ENCODE measurements at places on chromosomes 3 and 15.
A peak's percentile ranks its signal among the peaks of the same experiment; 100 is the strongest.

GRCh38 chr15:28881170-28881569 is 4.6 kb upstream of the APBA2 start:
- H3K36me3 ChIP-seq = no peaks in the 10 kb centered on the region
- no peaks in the 10 kb centered on the region for H3K27me3 ChIP-seq
- H3K4me1 ChIP-seq = no peaks in the 10 kb centered on the region

DNA sequence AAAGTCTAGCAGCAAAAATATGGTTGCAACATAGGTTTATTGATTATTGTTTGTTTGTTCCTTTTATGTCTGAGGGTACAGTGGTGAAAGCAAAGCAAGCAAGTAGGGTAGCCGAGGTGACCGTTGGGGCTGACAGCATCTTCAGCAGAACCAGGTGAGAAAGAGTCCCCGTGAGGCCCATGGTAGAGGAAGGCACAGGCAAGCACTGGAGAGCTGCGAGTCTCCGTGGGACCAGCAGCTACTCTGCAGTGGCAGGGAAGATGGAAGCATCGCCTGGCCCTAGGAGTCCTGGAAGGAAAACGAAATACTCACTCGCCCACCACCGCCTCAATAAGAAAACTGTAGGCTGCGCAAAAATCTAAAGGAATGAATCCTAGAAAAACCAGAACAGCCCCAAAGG is 25.3 kb upstream of the GABRA5 start:
- no peaks in the 10 kb centered on the region for H3K4me1 ChIP-seq
- H3K27me3 ChIP-seq = no peaks in the 10 kb centered on the region
- no peaks in the 10 kb centered on the region for H3K36me3 ChIP-seq
- no peak for DNase-seq
- H3K27ac ChIP-seq = no peak overlapping the region
- no peak overlapping the region for H3K4me3 ChIP-seq

- H3K4me1 ChIP-seq = no peaks in the 10 kb centered on the region
- H3K36me3 ChIP-seq = no peaks in the 10 kb centered on the region
- peaks cover 2% of the 10 kb centered on the region for H3K27me3 ChIP-seq
- no peak overlapping the region for H3K4me3 ChIP-seq
- no peak overlapping the region for H3K27ac ChIP-seq
Measured at GRCh38 chr3:148315756-148316155, 381.9 kb upstream of the AGTR1 start.

- no peaks in the 10 kb centered on the region for H3K27me3 ChIP-seq
- no peaks in the 10 kb centered on the region for H3K4me1 ChIP-seq
Measured at GRCh38 chr3:12040902-12041301, 36.7 kb downstream of the SYN2 start.

DNA sequence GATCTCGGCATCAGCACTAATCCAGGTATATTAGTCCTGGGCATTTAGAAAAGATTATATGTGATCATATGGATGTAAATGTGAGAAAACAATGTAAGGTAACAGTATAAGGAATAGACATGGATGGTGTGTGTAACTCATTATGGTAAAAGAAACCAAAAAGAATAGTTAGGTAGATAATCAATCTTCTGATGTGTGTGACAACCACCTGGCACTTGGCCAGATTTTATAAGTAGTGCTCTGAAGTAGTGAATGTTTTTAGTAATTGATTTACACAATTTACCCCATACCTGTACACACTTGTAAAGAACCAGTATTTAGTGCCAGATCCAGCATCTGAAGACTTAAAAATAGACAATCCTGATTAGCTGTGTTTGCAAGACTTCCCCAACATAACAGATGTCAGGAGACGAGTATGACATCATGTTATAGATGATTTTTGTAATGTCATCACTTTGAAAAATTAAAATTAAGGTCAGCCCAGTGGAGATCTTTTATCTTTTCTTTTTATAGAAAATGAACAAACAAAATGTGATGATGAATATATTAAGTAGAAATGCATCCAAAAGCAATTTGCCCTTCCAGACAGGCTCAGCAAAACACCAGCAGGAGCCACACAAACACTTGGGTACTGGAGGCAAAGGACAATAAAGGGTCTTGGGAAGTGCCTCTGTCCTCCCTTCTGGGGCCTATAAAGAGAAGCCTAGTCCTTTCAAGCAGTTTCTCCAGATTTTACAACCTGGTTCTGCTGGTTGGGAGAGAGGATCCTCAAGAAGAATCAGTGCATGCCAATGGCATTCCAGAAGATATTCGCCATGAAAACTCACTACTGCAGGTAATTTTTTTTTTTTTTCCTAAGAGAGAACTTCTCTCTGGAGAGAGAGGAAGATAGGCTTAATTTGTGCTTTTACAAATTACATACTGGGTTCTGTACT is 140.7 kb downstream of the MECOM start:
- H3K27me3 ChIP-seq = no peaks in the 10 kb centered on the region
- no peak for DNase-seq
- no peaks in the 10 kb centered on the region for H3K4me1 ChIP-seq
- no peak overlapping the region for H3K4me3 ChIP-seq
- H3K36me3 ChIP-seq = no peaks in the 10 kb centered on the region

GRCh38 chr3:127165694-127166485 is 27.0 kb upstream of the PRR23E start:
- H3K27me3 ChIP-seq = no peaks in the 10 kb centered on the region
- H3K27ac ChIP-seq = no peak overlapping the region
- no peak overlapping the region for H3K4me3 ChIP-seq
- no peak for DNase-seq
- H3K4me1 ChIP-seq = no peaks in the 10 kb centered on the region

DNA sequence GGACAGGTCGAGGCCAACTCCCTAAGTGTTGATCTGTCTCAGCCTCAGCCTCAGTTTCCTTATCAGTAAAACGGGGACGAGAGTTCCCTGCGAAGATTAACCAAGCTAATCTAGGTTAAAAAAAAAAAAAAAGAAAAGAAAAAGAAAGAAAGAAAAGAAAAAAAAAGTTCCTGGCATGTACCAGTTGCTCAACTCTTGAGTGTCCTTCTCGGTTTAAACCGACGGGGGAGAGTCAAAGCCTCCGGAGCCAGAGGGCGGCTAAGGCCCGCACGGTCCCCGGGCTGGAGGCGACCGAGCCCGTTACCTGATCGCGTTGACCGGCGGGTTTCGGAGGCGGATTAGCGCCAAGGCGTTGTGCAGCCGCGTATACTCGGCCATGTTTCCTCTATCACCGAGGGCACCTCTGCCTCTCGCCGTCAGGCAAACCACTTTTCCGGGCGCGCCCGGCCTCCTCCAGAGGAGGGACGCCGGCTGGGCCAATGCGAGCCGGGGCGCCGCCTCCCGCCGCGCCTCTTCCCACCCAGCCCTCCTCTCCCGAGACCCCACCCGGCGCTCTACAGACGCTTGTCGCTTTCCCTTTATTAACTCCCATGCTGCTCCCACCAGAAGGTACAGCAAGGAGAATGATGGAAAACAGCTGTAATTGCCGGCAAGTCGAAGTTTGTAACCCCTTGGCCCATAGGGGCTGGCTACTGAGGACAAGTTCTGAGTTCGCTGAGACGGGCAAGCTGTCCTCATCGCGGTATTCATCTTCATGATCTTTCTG is at the start of gene EHHADH:
Gene EHHADH, minus strand, starts transcription at position 405 of the 766 bp plus-strand sequence. Its CDS starts 27 bp downstream, at position 378.
- H3K4me1 ChIP-seq = peaks cover 8% of the 10 kb centered on the region
- peak within 1 kb of the TSS; percentile 61 for H3K27ac ChIP-seq
- no peaks in the 10 kb centered on the region for H3K36me3 ChIP-seq
- H3K4me3 ChIP-seq = peak within 1 kb of the TSS; percentile 66
- peak; percentile 78 for DNase-seq

DNA sequence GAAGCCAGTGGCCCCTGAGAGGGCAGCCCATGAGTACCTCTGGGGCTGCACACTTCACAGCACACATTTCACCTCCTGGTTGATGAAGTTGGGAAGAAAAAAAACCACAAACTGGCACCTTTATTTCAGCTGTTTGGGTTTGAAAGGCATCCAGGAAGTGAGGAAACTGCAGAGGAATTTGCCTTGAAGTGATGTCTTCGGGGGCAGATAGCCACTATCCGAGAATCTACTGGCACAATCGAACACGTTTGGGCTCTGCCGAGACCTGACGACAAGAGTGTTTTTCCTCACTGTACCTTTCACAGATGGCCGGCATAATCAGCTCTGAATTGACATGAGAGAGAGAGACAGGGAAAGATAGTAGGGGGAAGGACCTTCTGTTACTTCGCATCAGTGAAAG is 59.7 kb downstream of the LRIG1 start:
- H3K27ac ChIP-seq = peak overlapping the region; percentile 91
- H3K36me3 ChIP-seq = no peaks in the 10 kb centered on the region
- peaks cover 52% of the 10 kb centered on the region for H3K4me1 ChIP-seq
- DNase-seq = no peak
- H3K4me3 ChIP-seq = no peak overlapping the region
- H3K27me3 ChIP-seq = no peaks in the 10 kb centered on the region

- no peak for DNase-seq
- H3K36me3 ChIP-seq = no peaks in the 10 kb centered on the region
- no peaks in the 10 kb centered on the region for H3K27me3 ChIP-seq
- H3K4me3 ChIP-seq = no peak overlapping the region
- H3K4me1 ChIP-seq = no peaks in the 10 kb centered on the region
- H3K27ac ChIP-seq = no peak overlapping the region
Measured at GRCh38 chr3:152591515-152591914, 243.4 kb upstream of the P2RY1 start.

- no peaks in the 10 kb centered on the region for H3K36me3 ChIP-seq
- peaks cover 20% of the 10 kb centered on the region for H3K4me1 ChIP-seq
- DNase-seq = peak; percentile 90
Measured at GRCh38 chr15:52568601-52569585, at the start of gene ARPP19. Gene ARPP19 (minus strand): TSS chr15:52569030. CDS start chr15:52568892, 138 bp downstream.

GRCh38 chr3:67017211-67017610 is 19.1 kb downstream of the KBTBD8 start:
- no peak overlapping the region for H3K4me3 ChIP-seq
- DNase-seq = no peak
- no peaks in the 10 kb centered on the region for H3K36me3 ChIP-seq
- H3K4me1 ChIP-seq = peaks cover 9% of the 10 kb centered on the region

DNA sequence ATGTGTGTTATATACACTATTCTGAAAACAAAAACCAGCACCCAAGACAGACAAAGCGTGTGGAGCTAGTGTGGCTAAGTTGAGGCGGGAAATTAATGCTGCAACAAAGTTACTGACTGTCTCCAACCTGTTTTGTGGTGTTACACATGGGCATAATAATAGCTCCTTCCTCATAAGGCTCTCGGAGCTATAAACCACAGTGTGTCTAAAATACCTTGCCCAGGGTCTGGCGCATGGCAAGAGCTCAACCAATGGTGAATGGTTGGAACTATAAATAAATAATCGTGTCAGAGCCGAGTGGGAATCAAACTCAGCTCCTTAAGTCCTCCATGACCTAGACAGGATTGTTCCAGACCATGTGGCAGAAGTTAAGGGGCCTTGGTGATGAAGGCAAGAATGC is 35.9 kb upstream of the TFRC start:
- no peaks in the 10 kb centered on the region for H3K36me3 ChIP-seq
- H3K4me3 ChIP-seq = no peak overlapping the region
- H3K27me3 ChIP-seq = no peaks in the 10 kb centered on the region
- no peak overlapping the region for H3K27ac ChIP-seq

DNA sequence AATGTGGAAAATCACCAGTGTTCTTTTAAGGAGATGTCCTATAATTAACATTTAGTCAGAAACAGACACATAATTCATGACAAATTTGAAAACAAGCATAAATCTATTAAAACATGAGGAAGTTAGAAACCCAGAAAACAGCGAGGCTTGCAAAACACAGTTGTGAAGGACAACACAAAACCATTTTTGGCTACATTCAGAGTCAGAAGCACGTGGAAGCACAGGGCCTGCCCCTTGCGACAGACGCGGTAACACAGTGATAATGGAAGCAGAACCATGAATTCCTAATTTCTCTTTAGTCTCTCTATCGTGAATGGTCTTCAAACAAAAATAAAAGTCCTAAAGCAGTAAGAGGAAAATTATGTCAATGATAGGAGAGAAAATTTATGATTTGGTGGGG is 12.2 kb downstream of the NCEH1 start:
- H3K27ac ChIP-seq = peak overlapping the region; percentile 23
- H3K27me3 ChIP-seq = no peaks in the 10 kb centered on the region
- peak; percentile 28 for DNase-seq
- H3K4me1 ChIP-seq = no peaks in the 10 kb centered on the region
- H3K4me3 ChIP-seq = no peak overlapping the region

DNA sequence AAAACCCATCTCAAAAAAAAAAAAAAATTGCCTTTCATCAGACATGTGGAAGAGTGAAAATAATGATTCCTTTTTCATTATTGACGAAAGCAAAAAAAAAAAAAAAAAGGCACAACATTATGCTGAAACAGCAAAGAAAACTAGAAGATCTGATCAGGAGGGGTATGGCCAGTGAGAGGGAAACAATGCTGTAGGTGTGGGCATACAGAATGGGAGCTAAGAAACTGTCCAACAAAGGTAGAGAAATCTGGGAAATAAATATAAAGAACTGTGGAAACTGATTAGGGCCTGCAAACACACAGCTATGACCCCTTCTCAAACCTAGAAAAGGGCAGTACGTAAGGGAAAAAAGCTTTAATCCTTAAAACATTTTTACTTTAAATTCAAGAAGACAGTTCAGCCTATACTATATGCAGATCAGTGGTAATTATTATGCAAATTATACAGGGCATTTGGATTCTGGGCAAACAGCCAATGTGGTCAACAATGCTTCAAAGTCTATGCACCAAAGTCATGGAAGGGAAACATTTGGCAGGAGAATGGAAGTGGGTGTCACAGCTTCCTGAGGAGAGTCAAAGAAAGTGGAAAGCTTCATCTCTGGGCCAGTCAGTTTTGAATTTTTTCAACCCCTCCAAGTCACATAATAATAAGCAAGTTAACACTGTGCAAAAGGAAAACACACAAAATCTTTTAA is 68.3 kb upstream of the SLC12A8 start:
- no peak for DNase-seq
- no peak overlapping the region for H3K4me3 ChIP-seq
- no peaks in the 10 kb centered on the region for H3K36me3 ChIP-seq
- H3K27ac ChIP-seq = no peak overlapping the region
- no peaks in the 10 kb centered on the region for H3K27me3 ChIP-seq
- H3K4me1 ChIP-seq = peaks cover 7% of the 10 kb centered on the region

- no peaks in the 10 kb centered on the region for H3K4me1 ChIP-seq
- no peak for DNase-seq
- H3K36me3 ChIP-seq = no peaks in the 10 kb centered on the region
- H3K27me3 ChIP-seq = no peaks in the 10 kb centered on the region
Measured at GRCh38 chr3:49377483-49377882, 19.3 kb upstream of the GPX1 start.

DNA sequence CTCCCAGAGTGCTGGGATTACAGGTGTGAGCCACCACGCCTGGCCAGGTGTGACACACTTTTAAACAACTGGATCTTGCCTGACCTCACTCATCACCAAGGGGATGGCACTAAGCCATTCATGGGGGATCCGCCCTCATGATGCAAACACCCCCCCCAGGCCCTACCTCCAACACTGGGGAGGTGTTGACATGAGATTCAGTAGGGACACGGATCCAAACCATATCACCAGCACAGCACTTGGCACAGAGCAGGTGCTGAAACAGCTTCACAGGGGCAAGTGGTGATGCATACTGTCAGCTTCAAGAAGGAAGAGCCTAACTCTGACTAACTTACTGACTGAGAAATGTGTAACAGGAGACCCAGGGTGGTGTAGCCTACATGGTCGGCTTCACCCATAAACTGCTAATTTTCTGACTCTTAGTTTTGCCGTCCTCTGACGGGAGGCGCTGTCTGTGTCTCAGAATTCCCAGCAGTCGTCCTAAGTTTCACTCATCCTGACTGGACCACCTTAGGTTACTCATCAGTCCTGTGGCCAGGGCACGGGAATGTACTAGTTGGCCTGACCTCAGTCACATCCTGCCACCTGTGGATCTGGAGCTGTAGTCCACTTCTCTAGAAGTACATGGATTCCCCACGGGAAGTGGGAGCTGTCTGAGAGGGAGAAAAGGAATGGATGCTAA is 81.9 kb upstream of the PLXNA1 start:
- no peaks in the 10 kb centered on the region for H3K27me3 ChIP-seq
- DNase-seq = no peak
- peaks cover 2% of the 10 kb centered on the region for H3K4me1 ChIP-seq
- no peaks in the 10 kb centered on the region for H3K36me3 ChIP-seq
- H3K27ac ChIP-seq = no peak overlapping the region
